H7 (cell line): ENCODE measurements at places on chromosomes 7 and 10. TPM values are rescaled to one million over a fixed set of nuclear protein-coding genes. Genes with fewer than 3 reads are reported as not detected.

RBP3 gene
- total RNA-seq: not detected in 2 replicates

UNCX gene
- not detected in 2 replicates for total RNA-seq

- no peak for DNase-seq
Observed at GRCh38 chr10:68586606-68587305, 26.6 kb downstream of the TET1 start.

DNA sequence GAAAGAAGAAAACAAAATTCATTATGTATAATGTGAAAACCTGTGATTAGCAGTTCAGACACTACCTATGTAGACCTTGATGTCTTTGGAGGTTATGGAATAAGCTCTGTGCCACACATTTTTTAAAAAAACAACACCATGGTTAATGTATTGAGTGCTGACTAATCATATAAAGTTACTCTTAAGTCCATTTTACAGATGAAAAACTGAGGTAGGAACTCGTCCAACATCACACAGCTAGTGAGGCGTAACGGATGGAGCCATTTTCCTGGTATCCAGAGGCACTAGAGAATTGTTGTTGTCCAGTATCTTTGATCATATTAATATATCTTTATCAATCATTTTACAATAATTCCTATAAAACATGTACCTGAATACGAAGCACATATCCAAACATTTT, 67.5 kb downstream of the MINDY3 start:
- DNase-seq: no peak

DNA sequence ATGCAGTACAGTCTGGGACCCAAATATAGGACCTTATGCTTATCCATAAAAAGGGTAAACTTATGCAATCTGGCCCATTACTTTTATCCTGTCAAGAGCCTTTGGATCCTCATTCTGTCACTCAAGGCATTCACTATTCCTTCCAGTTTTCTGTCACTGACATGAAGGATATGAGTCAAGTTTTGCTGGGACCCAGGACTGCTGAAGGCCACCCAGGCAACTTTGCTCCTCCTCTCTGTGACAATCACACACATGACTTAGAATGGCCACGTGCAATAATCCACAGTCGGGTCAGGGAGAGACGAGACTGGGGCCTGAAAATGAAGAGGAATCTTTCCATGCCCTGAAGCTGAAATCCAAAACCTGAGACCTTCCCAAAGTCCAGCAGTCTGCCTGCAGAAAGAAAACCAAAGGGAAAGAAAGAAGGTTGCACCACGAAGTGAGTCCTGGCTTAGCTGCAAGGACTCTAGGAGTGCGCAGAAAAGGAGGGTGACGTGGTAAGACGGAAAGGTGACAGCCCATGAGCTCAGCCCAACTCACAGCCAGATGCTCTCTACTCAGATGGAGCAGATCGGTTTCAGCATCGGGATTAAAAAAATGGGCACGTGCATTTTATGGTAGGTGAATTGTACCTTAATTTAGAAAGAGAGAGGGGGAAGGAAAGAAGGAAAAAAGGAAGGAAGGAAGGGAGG, 67.2 kb downstream of the VOPP1 start:
- no peak for DNase-seq
